Kidney tubule cell (primary cell): ENCODE measurements at places on chromosomes 16 and 17.

- DNase-seq: no peak
Observed at GRCh38 chr17:10125531-10126275, 72.7 kb downstream of the GAS7 start.

GRCh38 chr16:69123910-69124309 is 8.5 kb downstream of the CHTF8 start:
- peak; percentile 71 for DNase-seq

DNA sequence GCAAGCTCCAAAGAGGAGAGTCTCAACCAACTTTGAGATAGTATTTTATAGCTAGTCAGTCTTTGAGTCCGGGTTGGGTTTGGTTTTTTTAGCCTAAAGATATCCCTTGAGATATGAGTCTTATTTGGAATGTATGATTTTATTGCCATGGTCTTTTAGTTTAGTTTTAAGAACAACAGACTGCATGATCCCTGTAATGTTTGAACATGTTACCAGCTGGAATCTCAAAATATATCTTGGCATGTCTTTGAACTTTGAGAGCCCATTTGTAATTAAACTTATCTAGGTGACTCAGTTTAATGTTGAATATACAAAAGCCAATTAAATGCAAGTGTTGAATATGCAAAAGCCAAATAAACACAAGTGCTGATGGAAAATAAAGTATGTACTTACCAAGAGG is 100.6 kb downstream of the TANGO6 start:
- no peak for DNase-seq

GRCh38 chr16:11994143-11995119 is 17.9 kb downstream of the SNX29 start:
- DNase-seq: peak; percentile 87

- DNase-seq: no peak
Observed at GRCh38 chr17:72514321-72514861, 393.6 kb downstream of the SOX9 start.

DNA sequence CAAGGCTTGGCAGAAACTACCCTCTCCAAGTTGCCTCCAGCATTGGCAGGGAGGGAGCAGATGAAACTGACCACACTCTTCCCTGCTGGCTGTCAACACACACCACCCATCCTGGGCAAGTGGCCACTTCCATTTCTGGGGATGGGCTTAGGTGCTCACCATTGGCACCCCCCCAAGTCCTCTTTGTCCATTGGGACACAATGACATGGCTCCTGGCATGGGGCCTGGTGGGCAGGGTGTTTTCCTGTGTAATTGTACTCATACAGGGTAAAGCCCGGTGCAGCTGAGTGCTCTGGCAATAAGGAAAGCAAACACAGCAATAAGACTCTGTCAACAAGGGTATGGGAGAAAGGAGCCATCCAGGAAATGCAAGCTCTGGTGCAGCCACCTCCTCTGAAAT is 22.6 kb downstream of the SCNN1B start:
- no peak for DNase-seq

GRCh38 chr16:68072038-68072695 is 13.0 kb upstream of the NFATC3 start:
- peak; percentile 73 for DNase-seq

DNA sequence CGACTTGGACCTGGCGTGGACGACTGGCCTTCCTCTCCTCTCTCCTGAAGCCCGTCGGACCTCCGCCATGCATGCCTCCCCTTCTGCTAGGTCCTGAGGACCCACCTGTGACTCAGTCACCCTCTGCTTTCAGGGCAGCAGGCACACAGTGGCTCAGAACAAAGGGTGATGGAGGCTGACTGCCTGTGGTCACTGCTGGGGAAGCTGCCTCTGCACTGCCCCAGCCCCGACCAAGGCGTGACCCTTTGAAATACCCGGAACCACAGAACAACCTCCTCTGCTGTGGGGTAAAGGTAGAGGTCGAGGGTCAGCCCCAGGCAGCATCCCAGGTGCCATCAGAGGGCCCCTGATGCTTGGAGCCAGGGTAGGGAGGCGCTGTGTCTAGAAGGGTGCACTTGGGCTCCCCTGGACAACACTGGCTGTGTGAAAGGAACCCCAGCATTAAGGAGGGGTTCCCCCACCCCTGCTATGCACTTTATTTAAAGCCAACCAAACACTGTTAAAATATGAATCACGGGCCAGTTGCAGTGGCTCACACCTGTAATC is 12.5 kb upstream of the SLC4A1 start:
- DNase-seq: peak; percentile 10

- peak; percentile 66 for DNase-seq
Observed at GRCh38 chr17:7835814-7836595, 2.0 kb downstream of the KDM6B start.

DNA sequence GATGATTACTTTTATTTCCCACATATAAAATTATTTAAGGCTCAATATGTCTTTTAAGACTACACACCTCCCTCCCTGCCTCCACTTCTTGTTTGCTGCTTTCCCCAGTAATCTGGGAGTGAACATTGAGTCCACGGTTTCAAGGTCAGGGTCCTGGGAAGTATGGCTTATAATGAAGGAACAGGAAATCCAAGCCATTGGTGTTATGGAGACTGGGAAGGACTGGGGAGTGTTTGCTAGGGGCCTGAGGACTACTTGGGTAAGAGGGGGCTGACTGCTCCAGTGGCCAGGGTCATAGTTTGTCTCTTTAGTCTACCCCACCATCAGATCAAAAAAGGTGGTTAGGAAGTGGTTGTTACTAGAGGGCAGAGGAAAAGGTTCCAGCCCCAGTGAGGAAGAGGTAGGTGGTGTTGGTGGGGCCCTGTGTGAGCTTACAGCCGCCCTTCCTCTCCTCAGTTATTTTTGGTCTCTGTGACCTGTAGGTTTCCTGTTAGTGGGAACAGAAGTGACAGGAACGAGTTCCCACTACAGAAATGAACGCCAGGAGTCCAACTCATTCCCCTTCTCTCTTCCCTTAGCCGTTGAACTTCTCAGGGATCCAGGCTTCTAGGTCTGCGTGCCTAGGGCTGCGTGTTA is 742 bp upstream of the SLC16A13 start:
- DNase-seq: no peak

- DNase-seq: peak; percentile 94
Observed at GRCh38 chr17:72466199-72466598, 345.4 kb downstream of the SOX9 start.

GRCh38 chr16:1770328-1771187 is 785 bp downstream of the NME3 start:
- peak; percentile 76 for DNase-seq

DNA sequence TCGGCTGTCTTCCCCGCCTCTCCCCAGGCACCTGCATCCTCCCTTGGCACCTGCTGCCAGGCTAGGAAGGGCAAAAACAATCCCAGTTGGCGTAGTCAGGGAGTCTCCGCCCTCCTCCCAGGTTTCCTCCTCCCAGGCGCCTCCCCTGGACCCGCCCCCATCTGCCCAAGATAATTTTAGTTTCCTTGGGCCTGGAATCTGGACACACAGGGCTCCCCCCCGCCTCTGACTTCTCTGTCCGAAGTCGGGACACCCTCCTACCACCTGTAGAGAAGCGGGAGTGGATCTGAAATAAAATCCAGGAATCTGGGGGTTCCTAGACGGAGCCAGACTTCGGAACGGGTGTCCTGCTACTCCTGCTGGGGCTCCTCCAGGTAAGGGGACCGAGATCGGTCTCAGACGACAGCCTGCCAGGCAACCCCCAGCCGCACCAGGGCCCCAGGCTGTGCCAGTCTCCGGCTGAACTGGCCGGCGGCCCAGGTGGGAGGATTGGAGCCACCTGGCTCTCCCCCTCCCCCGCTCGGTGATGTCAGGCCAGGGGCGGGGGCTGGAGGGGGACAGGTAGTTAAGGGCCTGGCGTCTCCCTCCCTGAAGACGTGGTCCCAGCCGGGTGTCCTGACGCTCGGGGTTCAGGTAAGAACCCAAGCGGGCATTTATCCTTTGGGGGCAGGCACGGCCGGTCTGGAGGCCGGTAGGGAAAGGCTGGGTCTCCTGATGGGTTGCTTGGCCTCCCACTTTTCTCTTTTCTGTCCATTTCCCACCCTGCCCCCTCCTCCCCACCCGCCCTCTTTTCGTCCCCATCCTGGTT is at the start of gene GRB7:
GRB7 (plus strand) TSS at position 179 of the 808 bp plus-strand sequence. CDS start 4,364 bp downstream, outside the sequence.
- peak; percentile 78 for DNase-seq

DNA sequence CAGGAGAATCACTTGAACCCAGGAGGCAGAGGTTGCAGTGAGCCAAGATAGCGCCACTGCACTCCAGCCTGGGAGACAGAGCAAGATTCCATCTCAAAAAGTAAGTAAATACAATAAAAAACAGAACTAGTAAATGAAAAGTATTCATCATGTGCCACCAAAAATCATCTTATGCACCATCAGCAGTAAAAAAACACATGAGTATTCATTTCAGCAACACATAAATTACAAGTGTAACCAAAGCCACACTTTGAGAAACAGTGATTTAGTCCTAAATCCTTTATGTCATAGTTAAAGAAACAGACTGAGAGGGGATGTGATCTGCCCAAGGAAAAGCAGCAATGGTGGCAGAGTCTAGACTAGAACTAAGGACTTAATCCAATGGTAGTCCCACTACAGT is 13.0 kb downstream of the DCUN1D3 start:
- DNase-seq: no peak

DNA sequence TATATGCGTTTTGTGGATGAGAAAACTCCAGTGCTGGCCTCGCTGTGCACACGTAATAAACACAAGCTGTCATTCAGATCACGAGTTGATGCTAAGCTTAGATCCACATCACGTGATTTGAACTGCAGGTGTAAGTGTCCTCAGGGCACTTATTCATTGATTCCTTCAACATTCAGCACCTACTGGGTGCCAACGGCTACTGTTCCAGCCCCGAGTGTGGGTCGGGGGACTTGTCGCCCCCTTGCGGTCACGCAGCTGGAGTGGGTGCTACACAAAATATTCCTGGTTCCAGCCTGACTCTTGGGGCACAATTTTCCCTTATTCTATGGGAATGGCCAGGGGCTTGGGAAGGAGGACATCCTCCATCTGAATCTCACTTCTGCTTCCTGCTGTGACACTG is 29.9 kb upstream of the GINS2 start:
- DNase-seq: peak; percentile 27

GRCh38 chr16:35497399-35497798 is 2038.0 kb downstream of the TP53TG3F start:
- no peak for DNase-seq

DNA sequence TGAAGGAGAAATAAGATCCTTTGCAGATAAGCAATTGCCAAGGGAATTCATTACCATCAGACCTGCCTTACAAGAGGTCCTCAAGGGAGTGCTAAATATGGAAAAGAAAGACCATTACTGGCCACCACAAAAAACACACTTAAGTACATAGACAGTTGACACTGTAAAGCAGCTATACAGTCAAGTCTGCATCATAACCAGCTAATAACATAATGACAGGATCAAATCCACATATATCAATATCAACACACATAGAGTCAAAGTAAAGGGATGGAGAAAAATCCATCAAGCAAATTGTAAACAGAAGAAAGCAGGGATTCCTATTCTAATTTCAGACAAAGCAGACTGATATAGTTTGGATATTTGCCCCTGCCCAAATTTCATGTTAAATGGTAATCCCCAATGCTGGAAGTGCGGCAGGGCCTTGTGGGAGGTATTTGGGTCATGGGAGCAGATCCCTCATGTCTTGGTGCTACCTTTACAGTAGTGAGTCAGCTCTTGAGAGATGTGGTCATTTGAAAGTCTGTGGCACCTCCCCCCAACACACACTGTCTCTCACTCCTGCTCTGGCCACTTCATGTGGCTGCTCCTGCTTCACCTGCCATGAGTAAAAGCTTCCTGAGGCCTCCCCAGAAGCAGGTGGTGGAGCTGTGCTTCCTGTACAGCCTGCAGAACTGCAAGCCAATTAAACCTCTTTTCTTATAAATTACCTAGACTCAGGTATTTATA is 32.8 kb downstream of the TANC2 start:
- peak; percentile 58 for DNase-seq

- DNase-seq: peak; percentile 76
Observed at GRCh38 chr17:34306466-34306865, 12.8 kb upstream of the CCL8 start.

GRCh38 chr17:65042946-65043345 is 13.6 kb downstream of the GNA13 start:
- no peak for DNase-seq

- no peak for DNase-seq
Observed at GRCh38 chr16:9465161-9465560, 373.7 kb downstream of the HAPSTR1 start.

DNA sequence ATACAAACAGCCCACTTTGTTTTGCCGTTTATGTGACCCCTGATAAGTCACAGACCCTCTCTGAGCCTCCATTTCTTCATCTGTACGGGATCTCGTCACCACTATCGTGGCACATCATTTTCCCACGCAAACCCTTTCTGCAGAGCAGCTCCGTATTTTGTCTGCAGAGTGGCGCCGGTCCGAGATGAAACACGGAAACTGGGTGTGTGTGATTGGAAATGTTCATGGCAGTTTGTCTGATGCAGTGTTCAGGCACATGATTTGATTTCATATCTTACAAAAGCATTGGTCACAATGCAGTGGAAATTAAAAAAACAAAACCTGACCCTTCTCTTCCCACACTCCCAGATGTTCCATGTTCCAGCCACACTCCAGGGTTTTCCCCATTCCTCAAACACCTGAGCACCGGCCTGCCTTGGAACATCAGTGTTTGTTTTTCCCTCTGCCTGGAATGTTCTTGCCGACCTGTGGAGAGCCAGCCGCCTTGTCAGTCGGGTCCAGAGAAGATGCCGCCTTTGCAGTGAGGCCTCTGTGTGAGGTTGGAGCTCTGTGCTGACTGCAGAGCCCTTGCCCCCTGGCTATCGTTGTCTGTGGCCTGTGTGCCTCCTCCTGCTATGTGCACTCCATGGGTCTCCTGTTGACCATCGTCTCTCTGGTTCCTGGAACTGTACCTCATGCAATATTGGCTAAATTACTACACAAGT is 39.2 kb downstream of the NT5M start:
- no peak for DNase-seq

- peak; percentile 17 for DNase-seq
Observed at GRCh38 chr17:35731239-35731916, at the start of gene RASL10B. TSS of gene RASL10B (plus strand) at chr17:35731639. CDS start at chr17:35735185, 3,546 bp downstream.

DNA sequence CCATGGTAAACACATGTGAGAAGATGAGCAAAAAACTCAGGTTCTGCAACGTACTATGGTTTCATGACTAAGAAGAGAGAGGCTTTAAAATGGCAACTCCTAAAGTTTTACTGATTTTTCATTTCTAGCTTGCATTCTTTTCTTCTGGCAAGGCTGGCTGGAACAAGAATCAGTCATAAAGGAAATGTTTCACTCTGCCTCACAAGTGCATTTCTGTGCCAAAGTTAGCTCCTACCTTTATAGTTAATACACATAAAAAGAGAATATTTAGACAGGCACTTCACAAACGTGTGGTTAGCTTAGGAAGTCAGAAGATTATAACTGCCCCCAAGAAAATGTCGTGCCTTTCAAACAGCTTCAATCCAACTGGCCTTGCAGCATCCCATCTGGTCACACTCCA is 417.1 kb upstream of the CDH11 start:
- DNase-seq: no peak

- DNase-seq: no peak
Observed at GRCh38 chr16:50178491-50178941, 25.4 kb downstream of the TENT4B start.

- DNase-seq: no peak
Observed at GRCh38 chr16:17744921-17745572, 274.3 kb upstream of the XYLT1 start.

- no peak for DNase-seq
Observed at GRCh38 chr17:79861413-79862216, 22.4 kb upstream of the CBX4 start.
